ENCODE measurements at places on chromosomes 1 and 21.
A peak's percentile ranks its signal among the peaks of the same experiment; 100 is the strongest.

DNA sequence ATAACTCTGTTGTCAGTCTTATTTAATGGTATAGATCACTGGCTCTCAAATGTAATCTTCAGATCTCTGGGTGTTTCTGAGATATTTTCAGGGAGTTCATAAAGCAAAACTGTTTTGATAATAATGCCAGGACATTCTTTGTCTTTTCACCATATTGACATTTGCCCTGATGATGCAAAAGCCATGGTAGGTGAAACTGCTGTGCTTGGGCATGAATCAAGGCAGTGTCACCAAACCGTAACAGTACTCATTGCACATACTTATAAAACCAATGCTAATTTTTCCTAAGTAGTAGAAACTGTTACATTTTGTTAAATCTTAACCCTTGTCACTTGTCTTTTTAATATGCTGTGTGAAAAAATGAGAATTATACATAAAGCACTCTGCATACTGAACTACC, 76.0 kb downstream of the RPS6KC1 start:
- DNase-seq = no peak

GRCh38 chr21:41605934-41606285, 98.0 kb upstream of the TMPRSS2 start:
- no peak for DNase-seq

GRCh38 chr1:230922620-230923019, 54.3 kb upstream of the C1orf198 start:
- DNase-seq = no peak

GRCh38 chr1:151729157-151729965, 8.0 kb downstream of the RIIAD1 start:
- DNase-seq = no peak

DNA sequence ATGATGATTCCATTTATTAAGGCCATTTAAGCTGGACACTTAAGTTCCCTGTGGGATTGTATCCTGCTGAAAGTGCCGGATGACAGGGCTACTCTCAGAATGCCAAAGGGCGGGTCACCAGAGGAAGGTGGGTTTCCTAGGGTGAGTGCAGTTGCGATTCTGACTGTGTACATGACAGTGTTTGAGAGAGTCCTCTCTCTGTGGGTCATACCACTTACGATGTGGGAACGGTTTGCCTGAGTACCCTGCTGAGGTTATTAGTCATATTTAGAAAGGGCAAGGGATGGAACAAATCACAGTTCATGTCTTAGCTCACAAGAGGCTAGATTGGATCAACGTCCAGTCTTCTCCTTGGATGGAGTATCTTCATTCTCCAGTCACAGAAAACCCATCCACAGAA, 461.9 kb downstream of the CAMTA1 start:
- DNase-seq = no peak

- DNase-seq = no peak
These were observed 183.6 kb downstream of the NR5A2 start for GRCh38 chr1:200211157-200211556.

GRCh38 chr1:63643517-63643916, 50.3 kb downstream of the PGM1 start:
- DNase-seq = no peak

DNA sequence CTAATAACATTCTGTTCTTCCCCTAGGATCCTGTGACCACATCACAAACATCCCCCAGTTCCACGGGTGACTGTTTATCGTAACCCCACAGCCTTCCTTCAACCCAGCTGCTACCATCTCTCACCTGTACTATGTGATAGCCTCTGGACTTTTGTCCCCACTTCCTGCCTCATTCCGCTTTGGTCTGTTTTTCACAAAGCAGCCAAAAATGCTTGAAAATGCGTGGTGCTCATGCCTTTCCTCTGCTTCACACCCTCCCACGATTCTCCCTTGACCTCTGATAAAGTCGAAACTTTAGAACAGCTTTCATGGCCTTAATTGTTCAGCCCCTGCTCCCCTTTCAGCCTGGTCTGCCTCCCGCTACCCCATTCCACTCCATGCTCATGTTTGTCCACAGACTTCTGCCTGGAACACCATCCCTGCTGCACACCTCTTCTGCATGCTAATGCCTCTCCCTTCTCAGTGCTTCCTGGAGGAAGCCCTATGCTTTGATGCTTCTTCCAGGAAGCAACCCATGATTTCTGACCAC, 165.6 kb downstream of the PLPP3 start:
- DNase-seq = no peak

DNA sequence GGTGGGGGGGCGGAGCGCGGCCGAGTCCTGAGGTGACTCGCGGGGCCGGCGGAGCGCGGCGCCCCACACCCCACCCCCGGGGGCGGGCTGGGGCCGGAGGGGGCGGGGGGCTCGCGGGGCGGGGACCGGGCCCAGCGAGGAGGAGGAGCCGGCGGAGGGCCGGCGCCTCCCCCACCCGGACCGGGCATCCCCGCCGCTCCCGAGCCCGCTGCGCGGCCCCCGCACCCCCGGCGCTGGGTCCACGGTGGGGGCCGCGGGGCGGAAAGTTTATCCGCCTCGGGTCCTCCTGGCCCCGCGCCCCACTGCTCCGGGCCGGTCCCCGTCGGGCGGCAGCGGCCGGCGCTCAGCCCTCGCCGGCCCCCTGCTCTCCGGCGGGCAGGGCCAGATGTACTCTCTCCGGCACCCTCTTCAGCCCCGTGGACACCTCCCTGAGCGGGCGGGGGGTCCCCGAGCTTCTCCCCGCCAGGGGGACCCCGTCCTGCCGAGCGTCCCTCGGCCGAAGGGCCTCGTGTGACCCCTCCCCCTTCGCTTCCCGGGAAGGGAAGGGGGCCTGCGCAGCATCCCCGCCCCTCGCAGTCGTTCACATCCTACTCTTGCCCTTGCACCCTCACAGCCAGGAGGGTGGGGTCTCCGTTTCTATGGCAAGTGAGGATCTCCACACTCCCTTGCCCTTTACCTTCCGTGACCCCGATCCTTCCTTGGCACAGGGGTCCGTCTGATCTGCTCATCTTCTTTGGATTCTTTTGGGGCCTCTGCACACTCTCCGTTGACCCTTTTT, 663 bp downstream of the CAMTA1 start:
- DNase-seq = no peak

DNA sequence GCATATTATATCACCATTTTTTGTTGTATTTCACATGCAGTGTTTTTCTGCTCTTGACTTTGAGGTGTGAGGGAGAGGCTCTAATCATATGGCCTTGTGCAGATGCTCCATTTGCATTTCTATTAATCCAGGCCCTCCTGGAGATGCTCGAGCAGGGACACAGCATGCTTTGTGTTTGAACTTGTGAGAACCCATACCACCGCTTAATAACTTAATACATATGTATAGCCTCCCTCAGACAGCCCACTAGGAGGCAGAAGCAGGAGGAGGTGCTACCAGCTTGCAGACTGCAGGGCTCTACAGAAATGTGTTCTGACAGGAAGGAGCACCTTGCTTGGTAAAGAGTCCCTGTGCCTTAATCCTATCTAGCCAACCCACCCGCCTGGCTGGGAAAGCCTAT, 155.2 kb downstream of the BARHL2 start:
- peak; percentile 55 for DNase-seq

- no peak for DNase-seq
These were observed 45.4 kb downstream of the NEK7 start for GRCh38 chr1:198201956-198202784.

GRCh38 chr1:40896482-40896881, 34.3 kb upstream of the CITED4 start:
- no peak for DNase-seq

GRCh38 chr1:38547321-38547720, 312.3 kb downstream of the RRAGC start:
- no peak for DNase-seq

DNA sequence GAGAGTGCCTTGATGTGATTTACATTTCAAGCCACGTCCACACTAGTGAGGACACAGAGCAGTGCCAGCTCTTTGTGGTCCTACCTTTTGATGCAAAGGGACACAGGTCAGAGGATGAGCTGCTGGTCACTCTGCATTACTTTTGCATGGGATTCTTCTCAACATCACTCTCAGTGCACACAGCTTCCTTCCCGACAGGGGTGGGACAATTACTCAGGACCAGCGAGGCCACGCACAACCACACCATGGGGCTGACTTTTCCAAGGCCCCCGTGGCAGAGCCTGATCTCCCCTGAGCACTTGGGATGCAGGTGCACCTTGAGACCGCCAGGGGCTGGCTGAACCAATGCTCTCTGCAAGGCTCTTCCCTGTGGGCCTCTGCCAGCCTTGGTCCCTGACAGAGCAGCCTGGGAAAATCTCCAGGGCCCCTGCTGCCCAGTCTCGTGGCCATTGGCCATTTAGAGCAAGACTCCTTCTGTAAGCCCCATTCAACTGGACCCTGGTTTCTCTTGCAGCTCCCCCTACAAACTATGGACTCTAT, 13.2 kb upstream of the PRAMEF12 start:
- DNase-seq = peak; percentile 20

DNA sequence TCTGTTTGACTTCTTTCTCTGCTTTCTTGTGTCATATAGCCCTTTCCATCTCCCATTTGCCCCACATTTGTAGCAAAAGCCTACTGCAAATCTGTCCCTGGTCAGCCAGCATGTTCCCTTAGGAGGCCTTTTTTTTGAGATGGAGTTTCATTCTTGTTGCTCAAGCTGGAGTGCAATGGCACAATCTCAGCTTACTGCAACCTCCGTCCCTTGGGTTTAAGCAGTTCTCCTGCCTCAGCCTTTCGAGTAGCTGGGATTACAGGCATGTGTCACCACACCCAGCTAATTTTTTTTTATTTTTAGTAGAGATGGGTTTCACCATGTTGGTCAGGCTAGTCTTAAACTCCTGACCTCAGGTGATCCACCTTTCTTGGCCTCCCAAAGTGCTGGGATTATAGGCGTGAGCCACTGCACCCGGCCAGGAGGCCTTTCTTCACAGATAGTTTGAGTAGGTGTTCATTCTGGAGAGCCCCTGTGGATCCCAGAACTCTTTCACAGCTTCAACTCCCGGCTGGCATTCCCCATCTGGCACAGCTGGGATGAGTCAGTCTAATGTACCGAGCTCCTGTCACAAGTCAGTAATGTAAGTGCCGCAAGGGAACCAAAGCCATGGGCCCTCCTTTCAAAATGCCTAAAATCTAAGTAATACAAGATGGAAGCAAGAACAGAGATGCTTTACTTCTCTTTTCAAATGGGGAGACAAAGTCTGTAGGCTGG, 9.4 kb upstream of the NHLH1 start:
- DNase-seq = no peak

DNA sequence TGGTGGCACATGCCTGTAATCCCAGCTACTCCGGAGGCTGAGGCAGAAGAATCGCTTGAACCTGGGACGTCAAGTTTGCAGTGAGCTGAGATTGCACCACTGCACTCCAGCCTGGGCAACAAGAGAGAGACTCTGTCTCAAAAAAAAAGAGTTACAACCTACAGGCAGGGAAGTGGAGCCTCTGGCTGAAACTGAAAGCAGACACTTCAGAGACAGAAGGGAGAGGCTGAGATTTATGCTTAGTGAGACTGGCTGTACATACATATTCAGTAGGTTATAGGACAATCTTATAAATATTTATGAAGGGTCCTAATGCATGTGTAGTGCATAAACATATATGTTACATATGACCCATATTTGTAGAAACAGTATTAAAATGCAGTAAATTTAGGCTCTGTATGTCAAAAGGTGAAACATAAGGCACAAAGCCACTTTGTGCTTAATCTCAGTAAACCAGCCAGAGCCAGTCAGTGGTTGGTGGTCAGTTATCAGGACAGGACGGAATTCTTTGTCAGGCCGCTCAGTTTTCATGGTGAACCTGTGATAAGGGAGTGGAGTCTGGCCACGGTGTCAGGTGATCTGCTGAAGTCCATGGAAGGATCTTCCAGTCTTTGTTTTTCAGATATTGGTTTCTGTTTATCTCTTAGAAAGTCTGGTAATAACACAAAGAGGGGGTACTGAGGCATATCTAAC, 13.7 kb downstream of the RHEX start:
- no peak for DNase-seq

Data from iPS DF 6.9 (cell line).